Tibial artery (tissue), 4 donors: ENCODE measurements at places on chromosomes 16 and 17.

- DNase-seq, result no peak
Measured at GRCh38 chr16:85568519-85568918, 44.6 kb upstream of the GSE1 start.

DNA sequence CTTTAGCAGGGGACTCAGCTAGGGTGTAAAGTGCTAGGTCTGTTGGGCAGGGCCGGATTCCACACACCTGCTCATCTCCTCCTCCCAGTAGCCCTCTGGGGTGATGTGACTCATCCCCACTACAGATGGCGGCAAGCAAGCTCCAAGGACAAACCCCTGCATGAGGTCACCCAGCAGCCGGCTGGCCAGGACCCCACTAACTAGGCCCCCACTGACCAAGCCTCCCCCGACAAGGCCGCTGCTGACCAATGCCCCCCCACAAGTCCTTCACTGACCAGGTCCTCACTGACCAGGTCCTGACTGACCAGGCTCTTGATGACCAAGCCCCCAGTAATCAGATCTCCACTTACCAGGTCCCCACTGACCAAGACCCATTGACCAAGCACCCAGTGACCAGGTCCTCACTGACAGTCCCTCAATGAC, 36.7 kb downstream of the TNFRSF13B start:
- DNase-seq, result peak; percentile 43

DNA sequence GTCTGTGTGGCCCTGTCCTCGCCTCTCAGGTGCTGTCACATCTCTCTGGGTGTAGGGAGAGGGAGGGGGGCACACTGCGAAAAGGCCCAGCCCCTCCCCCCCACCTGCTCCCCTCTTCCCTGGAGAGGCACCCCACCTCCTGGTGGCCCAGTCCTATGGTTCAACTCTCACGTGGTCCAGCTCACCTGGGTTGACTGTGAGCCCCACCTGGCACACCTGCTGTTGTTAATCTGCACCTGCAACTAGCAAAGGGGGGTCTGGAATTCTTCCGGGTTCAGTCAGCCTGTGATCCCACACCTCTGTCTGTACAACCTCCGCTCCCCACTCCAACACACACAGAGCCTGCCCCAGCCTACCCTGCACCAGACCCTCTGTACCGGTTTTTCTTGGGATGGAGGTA, 2.0 kb upstream of the SYNGR2 start:
- DNase-seq, result no peak

- no peak for DNase-seq
Measured at GRCh38 chr17:17719199-17719940, 38.1 kb downstream of the RAI1 start.

DNA sequence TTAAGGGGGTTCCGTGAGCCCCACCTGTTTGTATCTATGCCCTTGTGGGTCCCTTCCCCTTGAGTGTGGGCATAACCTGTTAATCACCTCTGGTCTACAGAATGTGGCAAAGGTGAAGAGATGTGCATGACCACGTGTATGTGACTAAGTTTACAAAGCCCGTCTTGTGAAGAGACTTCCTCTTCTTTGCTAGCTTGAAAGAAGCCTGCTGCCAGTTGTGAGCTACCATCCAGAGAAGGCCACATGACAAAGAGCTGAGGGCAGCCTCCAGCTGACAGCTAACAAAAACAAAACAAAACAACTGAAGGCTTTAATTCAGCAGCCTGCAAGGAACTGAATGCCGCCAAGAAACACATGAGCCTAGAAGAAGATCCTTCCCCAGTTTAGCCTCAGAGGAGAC, 112.0 kb downstream of the AXIN2 start:
- DNase-seq, result no peak
